NCI-H1417 treated with DMSO at 0.1 percent for 48 hours (cell line): ENCODE measurements at places on chromosomes 4 and X.

GRCh38 chr4:54423066-54423465, 194.0 kb downstream of the PDGFRA start:
- no peak for DNase-seq

DNA sequence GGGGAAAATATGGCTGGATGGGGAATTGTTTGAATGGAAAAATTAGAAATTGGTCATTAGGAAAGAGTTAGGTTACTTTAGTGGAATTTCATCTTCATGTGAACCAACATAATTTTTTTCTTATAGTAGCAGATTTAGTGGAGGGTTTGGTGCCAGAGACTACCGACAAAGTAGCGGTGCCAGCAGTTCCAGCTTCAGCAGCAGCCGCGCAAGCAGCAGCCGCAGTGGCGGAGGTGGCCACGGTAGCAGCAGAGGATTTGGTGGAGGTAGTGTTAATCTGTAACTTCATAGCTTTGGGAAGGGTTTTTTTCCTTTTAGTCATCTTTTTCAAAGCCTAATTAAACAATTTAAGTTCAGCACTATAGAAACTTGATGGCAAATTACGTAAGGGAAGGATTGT, 13.2 kb downstream of the DDX3X start:
- DNase-seq, result no peak

GRCh38 chrX:30864383-30864785, 24.7 kb downstream of the TAB3 start:
- no peak for DNase-seq

DNA sequence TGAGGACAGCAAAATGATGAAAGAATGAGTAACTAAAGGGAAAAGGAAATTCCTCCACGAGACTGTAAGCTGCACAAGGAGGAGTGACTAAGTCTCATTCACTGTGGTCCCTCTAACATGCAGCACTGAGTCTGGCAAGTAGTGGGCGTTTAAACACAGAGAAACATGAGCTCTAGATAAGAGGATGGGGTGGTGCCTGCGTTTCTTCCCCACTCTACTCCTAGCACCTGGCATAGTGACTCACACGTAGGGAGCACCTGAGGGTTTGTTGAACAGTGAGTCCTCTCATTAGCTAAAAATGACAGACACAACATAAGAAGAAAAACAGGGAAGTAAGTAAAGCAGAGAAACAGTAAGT, 105.8 kb upstream of the CBR4 start:
- DNase-seq, result no peak

DNA sequence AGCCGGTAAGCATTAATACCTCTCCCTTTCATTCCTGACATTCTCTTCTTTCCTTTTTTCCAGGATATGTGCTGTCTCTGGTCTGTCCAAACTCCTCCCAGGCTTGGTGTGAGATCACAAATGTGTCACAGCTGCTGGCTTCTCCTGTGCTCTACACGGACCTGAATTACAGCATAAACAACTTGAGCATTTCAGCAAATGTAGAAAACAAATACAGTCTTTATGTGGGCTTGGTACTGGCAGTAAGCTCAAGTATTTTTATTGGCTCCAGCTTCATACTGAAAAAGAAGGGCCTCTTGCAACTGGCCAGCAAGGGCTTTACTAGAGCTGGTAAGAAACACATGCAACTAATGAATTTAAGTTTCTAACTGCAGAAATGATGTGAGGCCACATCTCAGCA, 8.4 kb downstream of the NIPAL1 start:
- DNase-seq, result no peak

GRCh38 chr4:89316931-89317366, 9.3 kb upstream of the GPRIN3 start:
- DNase-seq, result no peak

GRCh38 chr4:169106696-169107229, 96.7 kb upstream of the CBR4 start:
- DNase-seq, result no peak

DNA sequence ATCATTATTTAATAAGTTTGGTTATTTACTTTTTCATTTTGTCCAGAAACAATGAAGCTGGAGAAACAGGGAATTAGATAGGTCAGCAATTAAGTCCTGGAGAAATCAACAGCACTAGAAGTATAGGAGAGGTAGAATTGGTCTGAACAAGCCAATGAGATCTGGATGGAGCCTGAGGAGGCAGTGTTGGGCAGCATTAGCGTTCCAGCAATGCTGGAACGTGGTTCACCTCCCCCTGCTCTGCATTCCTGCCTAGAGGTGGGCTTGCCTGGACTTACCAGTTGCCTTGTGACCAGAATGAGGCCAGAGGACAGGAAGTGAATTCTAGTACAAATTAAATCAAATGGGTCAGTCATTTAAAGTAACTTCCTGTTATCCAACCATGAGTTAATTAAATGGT, 4.6 kb downstream of the RASSF6 start:
- DNase-seq, result no peak

DNA sequence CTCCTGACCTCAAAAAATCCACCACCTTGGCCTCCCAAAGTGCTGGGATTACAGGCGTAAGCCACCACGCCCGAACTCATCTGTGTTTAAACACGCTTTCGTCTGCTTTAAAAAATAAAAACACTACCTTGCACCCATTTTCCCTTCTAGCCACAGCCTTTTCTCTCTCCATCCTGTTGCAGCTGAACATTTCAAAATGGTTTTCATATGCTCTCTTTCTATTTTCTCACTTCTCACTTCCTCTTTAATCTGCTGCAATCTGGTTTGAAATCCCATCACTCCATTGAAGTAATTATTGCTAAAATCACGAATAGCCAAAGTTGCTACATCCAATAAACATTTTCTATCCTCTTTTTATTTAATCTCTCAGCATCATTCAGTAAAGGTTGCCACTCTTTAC, 70.0 kb downstream of the DCHS2 start:
- DNase-seq, result no peak

- DNase-seq, result no peak
Observed at GRCh38 chr4:82747686-82748575, 50.7 kb downstream of the SCD5 start.

DNA sequence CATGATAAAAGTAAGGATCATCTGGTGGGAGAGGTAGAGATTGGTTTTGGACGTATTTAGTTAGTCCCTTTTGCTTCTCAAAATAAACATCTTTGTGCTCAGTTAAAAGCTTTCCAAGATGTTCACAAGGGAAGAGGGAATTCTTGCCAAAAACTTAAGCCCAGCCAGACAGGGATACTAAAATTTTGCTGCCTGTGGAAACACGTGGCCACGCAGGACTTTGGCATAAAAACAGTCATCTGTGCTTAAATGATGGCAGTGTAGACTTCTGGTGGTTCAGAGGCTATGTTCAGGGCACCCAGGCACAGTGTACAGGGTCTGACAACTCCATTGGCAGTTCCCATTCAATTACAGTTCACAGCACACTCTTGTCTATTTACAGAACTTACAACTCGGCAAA, 93.2 kb upstream of the JADE1 start:
- no peak for DNase-seq

DNA sequence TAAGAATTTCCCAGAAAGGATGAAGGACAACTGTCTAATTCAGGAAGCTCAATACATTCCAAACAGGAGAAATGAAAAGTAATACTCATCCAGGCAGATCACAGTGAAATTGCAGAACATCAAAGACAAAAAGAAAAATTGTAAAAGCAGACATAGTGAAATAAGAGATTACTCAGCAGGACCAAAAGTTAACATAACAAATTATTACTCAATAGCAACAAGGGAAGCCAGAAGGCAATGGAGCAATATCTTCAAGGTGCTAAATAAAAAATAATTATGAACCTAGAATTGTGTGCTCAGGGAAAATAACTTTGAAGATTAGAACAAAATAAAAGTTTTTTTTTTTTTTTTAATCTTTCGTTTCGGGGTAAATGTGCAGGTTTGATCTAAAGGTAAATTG, 30.5 kb upstream of the ENPP6 start:
- no peak for DNase-seq

DNA sequence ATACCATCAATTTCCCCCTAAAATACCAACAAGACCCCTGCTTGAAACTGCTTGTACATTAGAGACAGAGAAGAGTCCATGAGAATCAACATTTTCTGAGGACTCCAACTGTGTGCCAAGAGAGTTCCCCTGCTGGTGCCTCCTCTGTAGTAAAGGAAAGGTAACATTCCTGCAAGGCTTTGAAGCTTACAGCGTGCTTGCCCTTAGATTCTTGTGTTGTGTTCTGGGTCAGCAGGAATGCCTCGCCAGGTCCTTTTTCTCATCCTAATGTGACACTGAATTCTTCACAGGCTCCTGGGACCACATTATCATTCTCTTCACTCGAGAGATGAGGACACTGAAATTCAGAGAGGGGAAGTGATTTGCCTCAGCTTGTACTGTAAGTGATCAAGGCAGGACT, 9.7 kb upstream of the EOLA2 start:
- DNase-seq, result no peak

GRCh38 chr4:139794158-139794954, 128.7 kb downstream of the MGST2 start:
- DNase-seq, result no peak

GRCh38 chrX:155259752-155260151, 4.5 kb downstream of the RAB39B start:
- DNase-seq, result no peak

GRCh38 chrX:112672788-112673560, 6.8 kb downstream of the LHFPL1 start:
- DNase-seq, result no peak

GRCh38 chr4:170990989-170991589, 822.1 kb upstream of the GALNTL6 start:
- DNase-seq, result peak; percentile 7

GRCh38 chr4:123568936-123569335, 172.3 kb downstream of the SPRY1 start:
- DNase-seq, result no peak

- DNase-seq, result no peak
Observed at GRCh38 chrX:39157796-39158195, 356.5 kb downstream of the MID1IP1 start.

DNA sequence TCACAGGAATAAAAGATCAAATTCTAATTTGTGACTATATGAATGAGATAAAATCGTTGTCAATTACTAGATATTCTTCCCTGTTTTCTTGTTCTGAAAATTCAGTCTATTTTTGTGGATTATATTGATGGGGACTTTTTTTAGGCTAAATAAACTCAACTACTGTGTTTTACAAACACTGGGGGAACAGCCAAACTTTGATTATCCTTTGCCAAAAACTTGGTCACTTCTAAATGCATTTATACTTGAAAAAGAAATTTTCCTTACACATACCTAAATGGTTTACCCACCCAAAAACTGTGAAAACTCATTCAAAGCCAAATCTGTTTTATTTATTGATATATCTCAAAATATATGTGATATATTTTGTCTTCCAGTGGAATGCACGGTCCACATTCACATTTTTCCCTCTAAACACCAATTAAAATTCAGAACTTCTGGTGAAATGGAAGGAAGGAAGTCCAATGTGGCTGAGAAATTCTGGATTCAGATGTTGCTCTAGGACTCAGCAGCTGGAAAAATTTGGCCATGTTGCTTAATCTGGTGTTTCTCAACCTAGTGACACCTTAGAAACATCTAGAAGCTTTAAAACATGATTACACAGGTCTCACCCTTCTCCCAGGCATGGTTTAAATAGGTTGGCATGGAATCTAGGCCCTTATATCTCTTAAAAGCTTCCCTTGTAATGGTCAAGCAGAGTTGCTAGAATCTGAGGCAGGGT, 28.6 kb upstream of the ARHGAP24 start:
- DNase-seq, result no peak

GRCh38 chr4:157576671-157577217, 356.2 kb downstream of the GRIA2 start:
- no peak for DNase-seq

- no peak for DNase-seq
Observed at GRCh38 chr4:142567620-142568451, 278.3 kb downstream of the INPP4B start.

DNA sequence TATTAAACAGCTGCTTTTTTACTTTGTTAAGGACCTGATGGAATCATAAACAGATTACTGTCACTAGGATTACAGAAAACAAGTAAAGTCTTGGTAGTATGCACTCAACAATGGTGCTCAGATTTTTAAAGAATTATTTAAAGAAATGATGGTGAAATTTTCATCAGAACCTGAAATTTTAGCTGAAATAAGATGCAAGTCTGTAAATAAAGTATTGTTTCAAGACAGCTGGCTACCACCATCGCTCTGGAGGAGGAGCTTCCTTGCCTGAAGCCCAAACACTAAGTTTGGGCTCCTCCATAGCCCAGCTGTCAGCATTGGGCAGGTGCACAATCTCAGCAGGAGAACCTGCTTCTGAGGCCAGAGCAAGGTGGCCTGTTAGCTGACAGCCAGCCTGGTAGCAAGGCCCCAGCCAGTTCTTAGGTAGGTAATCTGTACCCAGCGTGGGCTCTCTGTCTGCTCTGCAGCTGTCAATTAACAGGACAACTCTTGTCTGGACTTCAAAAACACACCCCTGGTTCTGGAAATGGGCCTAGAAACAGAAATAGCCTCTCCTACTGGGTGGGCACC, 4.6 kb downstream of the GAB1 start:
- DNase-seq, result no peak

- no peak for DNase-seq
Observed at GRCh38 chr4:123623611-123624010, 227.0 kb downstream of the SPRY1 start.

DNA sequence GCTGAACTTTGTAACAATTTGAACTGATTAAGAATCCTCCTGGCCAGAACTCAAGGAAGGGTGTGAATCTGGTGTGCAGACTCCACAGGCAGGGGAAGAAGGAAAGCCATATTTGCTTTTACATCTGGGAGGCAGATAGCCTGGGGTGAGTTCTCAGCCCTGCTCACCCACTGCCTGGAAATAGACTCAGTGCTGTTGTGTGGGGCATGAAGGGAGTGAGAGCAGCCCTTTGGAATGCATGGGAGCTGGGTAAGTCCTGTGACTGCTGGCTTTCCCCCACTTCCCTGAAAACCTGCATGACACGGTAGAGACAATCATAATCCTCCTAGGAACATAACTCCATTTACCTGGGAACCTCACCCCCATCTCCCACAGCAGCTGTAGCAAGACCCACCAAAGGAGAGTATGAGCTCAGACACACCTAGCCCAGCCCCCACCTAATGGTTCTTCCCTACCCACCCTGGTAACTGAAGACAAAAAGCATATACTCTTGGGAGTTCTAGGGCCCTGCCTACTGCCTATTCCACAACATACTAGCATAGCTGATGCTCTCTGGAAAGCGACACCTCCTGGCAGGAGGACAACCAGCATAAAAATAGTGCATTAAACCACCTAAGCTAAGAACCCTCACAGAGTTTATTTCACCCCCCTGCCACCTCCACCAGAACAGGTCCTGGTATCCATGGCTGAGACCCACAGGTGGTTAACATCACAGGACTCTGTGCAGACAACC, 59.3 kb upstream of the UBQLN2 start:
- DNase-seq, result no peak
